NCI-H1417 treated with DMSO at 0.1 percent for 48 hours (cell line): ENCODE measurements at places on chromosomes 7 and 10.

GRCh38 chr7:159016591-159016990 is 128.1 kb downstream of the VIPR2 start:
- no peak for DNase-seq

GRCh38 chr10:71213127-71213621 is 804 bp downstream of the UNC5B start:
- DNase-seq, result peak; percentile 25

- peak; percentile 52 for DNase-seq
Observed at GRCh38 chr7:121941830-121942229, 68.9 kb downstream of the PTPRZ1 start.

DNA sequence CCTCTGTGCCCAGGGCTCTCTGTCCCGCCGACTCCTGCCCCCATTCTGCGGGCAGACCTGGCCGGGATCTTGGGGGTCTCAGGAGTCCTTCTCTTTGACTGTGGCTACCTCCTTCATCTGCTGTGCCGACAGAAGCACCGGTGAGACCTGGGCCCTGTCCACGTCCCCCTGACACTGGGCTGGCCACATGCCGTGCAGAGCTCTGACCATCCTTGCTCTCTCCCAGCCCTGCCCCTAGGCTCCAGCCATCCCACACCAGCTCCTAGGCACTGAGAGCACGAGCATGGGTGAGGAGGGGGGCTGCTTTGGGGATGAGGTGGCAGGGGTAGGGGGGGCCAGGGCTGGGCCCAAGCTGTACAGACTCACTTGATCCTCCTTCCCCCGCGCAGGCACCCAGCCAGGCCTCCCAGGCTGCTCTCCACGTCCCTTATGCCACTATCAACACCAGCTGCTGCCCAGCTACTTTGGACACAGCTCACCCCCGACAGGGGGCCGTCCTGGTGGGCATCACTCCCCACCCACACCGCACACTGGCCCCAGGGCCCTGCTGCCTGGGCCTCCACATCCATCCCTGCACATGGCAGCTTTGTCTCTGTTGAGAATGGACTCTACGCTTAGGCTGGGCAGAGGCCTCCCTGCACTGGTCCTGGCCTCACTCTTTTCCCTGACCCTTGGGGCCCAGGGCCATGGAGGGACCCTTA is 4.8 kb upstream of the PILRB start:
- DNase-seq, result no peak

DNA sequence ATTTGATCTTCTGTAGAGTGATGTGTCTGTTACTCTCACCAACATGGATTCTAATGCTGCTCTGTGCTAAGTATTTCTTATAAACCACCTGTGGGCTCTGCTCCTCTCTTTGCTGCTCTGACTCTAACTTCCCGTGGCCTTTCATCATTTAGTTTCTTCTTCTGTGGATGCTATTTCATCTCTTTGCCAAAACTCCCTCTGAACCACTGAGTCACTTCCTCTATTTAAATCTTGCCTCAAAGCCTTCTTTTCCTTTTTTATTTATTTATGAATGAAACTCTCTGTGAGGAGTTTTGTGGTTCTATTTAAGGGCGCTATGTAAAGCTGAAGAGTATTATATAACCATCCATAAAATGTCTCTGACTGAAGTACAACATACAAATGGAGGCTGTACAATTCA is 538.5 kb downstream of the SUGCT start:
- DNase-seq, result no peak

DNA sequence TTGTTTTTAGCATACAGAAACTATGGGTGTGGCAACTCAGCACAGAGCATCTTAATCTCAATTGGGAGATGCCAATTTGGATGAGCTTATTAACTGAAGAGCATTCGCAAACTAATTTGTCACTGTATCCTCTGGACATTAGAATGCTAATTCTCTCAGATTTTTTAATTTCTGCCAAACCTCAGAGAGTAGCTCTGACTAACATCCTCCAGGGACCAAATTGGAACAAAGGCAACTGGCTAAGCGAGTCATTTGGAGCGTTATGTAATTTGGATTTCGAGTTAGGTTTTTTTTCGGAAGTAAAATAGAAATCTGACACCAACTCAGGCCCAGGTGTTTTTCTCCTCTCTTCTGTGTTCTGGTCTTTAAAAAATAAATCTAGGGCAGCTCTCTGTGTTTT is 201.9 kb downstream of the BMPER start:
- no peak for DNase-seq

DNA sequence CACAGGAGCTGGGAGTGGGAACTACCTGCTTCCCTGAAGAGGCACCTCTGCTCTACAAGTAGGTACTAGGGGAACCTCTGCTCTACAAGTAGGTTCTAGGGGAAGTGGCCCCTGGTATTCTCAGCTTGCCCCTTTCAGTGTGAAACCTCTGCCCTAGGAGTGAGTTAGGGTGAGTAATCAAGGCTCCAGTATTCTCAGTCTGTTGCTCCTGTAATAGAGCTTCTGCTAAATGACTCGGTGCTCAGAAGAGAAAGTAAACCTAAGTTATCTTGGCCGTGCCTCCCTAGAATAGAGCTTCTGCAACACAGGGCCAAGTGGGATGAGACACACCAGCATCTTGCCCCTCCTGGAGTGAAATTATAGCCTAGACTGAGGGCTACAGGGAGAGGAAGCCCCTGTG is 13.4 kb upstream of the RASSF4 start:
- DNase-seq, result no peak

- DNase-seq, result no peak
Observed at GRCh38 chr10:131972474-131973071, 9.2 kb downstream of the BNIP3 start.

GRCh38 chr7:103990991-103991390 is 1.5 kb upstream of the RELN start:
- no peak for DNase-seq

DNA sequence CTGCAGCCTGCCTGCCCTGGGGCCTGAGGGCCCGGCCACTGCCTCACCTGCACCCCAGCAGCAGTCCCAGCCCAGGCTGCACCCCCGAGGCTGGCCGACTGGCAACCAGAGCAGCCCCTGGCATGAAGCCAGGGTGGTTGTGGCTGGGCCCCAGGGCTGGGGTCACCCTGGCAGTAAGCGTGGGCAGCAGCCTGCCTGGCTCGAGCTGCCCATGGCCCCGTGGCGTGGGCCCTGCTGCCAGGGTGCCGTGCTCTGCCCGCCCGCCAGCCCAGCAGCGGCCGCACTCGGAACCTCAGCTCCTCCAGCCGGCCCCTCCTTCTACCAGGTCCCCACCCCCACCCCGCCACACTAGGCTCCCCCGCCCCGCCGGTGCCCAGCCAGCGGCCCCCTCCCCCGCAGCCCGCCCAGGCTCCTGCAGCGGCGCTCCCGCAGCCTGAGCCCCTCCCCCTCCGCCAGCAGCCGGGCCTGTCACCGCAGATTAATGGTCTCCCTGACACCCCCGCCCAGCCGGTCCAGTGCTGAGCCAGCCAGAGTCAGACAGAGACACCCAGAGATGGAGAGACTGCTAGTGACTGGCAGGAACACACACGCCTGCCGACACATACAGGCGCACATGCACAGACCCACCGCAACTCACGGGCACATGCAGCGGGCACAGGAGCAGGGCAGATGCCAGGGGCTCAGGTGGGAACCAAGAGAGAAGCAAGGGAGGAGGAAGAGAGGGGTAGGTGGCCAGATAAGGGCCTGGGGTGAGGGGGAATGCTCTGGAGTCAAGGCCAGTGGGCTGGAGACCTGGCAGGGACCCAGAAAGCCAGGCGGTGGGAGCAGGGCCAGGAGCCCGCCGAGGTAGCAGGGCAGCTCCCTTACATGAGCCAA is 22.4 kb downstream of the KCNH2 start:
- peak; percentile 72 for DNase-seq

DNA sequence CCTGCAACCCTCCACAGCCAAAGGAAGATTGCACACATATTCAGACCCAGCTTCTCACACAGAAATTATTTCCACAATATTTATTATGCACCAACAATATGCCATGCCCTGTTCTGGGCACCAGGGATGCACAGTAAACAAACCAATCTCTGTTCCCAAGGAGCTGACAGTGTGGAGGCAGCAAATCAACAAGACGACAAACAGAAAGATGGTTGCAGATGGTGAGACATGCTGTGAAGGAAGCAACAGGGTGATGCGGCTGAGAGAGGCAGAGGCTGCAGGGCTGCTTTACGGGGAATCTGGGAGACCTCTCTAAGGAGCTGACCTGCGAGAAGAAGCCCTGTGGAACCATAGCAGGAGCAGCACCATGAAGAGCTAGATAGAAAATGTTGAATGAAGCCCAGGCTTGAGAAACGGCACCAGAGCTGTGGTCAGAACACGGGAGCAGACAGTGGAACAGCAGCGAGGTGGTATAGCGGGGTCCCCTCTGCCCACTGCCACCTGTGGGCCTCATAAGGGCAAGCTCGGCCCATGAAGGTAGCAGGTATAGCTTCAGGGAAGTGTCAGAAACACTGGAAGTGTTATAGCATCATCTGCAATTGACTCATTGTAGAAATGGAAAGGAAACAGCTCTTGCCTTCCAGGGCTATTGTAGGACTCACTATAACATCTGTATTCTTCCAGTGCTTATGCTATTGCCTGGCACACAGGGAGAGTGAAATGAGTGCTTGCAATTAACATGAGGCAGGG is 17.4 kb downstream of the RBP3 start:
- DNase-seq, result no peak
